Anterior cingulate cortex (tissue), 58 donors: ENCODE measurements at places on chromosomes 5 and 9.
A peak's percentile ranks its signal among the peaks of the same experiment; 100 is the strongest.

DNA sequence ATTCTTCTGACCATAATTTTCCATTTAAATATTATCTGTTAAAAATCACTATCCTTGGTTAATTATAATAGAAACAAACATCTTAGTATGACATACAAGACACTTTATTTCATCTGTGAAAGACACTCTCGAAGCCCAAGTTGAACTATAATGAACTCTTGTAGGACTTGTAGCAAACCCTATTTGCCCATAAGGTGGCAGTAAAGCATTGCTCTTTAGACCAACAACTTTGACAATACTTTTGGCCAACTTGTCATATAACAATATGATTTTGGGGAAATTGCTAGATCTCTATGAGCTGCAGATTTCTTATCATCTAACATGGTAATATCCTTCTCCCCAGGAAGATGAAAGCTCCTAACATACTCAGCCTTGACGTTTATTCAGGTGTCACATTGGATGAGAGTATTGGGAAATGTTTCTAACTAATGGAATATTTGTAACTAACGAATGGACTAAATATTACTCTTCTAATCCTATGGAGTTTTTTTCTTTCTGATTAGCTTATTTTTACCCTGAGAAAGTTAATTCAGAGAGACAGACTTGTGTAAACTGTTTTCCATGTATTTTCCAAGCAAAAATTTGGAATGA is 11.0 kb downstream of the SPINK14 start:
- DNase-seq, result no peak

GRCh38 chr9:78326564-78326963 is 29.6 kb downstream of the PSAT1 start:
- DNase-seq, result no peak

- peak; percentile 81 for DNase-seq
Observed at GRCh38 chr9:69204849-69205248, 30.8 kb downstream of the TJP2 start.

DNA sequence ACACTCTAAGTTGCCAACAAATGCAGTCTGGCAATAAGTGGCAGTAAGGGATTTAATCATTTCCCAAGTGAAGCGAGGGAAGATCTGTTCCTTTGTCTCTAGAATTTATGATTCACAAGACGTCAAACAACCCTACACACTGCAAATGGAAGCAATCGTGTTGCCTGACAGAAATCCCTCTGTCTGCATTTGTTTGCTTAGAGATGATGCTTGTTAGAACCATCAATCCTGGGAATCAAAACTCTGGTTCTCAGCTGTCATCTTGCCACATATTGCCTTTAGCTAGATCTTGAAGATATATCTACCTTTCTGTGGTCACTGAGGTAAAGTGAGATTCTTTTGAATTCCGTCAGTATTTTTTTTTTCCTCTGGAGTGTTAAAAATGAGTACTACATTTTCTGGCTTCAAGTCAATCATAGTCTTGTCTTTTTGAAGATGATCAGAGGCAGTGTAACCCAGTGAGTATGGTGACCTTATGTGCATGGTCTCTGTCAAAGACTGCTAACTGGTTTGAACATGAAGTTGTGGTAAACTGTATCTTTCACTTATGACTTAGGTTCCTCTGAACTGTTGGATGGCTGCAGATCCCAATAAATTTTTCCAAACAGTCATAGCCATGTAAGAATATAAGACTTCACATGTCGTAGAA is 106.4 kb upstream of the STARD4 start:
- no peak for DNase-seq

DNA sequence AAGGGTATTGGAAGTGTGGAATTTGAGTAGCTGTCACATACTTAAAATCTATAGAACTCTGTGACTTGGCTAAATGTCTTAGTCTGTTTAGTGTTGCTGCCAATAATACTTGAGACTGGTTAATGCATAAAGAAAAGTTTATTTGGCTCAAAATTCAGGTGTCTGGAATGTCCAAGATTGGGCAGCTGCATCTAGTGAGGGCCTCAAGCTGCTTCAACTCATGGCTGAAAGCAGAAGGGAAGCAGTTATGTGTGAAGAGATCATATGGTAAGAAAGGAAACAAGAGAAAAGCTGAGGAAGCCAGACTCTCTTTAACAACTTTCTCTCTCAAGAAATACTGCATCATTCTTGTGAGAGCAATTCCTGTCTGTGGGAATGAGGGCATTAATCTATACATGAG is 1043.3 kb upstream of the CDH6 start:
- DNase-seq, result no peak

DNA sequence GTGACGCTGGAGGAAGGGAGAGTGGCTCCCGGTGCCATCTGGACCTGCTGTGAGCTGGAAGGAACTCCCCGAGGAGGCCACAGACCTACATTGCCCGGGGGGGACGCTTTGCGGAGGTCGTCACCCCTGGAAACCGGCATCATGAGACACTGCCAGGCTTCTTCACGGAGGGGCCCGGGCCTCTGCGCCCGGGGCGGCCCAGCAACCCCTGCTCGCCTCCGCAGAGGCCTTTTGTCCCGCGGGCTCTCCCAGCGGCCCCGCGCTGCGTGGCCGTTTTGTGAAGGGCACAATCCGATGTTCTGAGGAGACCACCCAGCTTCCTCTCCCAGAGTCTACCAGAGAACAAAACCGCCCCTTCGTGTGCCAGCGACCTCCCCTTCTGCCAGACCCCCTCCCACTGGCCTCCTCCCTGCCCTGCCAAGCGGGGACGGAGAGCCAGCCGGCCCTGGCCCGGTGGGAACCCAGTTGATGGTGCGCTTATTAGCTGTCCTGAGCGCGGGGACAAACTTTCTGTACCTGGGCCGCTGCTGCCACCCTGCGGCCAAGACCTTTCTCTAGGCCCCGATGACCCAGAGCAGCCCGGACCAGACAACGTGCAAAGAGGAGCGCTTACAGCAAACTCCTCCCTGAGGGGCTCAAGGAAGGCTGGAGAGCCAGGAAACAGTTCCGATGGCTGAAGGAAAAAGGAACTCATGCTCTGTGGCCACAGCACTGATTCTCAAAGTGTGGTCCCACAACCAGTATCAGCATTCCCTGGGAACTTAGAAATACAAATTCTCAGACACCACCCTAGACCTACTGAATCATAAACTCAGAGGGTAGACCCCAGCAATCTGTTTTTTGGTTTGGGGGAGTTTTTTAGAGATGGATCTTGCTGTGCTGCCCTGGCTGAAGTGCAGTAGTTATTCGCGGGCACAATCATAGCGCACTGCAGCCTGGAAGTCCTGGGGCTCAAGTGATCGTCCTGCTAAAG is 86.7 kb downstream of the SLC1A3 start:
- DNase-seq, result peak; percentile 81

DNA sequence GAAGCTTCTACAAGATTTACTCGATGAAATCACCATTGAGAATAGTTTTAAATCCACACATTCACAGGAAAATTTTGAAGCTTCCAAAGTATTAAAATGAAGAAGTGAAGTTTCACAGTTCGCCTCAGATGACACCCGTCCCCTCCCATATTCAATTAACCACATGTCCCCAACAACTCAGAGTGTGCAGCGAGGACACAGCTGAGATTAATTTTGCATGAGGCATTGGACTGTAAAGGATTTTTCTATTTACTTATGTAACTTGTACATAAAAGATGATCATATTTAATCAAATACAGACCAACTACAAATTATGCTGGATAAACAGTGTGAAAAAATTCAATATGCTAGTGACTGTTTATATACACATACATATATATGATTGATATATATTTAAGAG is 84.7 kb upstream of the OLFM1 start:
- no peak for DNase-seq

GRCh38 chr9:135320943-135321342 is 158.6 kb upstream of the PPP1R26 start:
- DNase-seq, result no peak

DNA sequence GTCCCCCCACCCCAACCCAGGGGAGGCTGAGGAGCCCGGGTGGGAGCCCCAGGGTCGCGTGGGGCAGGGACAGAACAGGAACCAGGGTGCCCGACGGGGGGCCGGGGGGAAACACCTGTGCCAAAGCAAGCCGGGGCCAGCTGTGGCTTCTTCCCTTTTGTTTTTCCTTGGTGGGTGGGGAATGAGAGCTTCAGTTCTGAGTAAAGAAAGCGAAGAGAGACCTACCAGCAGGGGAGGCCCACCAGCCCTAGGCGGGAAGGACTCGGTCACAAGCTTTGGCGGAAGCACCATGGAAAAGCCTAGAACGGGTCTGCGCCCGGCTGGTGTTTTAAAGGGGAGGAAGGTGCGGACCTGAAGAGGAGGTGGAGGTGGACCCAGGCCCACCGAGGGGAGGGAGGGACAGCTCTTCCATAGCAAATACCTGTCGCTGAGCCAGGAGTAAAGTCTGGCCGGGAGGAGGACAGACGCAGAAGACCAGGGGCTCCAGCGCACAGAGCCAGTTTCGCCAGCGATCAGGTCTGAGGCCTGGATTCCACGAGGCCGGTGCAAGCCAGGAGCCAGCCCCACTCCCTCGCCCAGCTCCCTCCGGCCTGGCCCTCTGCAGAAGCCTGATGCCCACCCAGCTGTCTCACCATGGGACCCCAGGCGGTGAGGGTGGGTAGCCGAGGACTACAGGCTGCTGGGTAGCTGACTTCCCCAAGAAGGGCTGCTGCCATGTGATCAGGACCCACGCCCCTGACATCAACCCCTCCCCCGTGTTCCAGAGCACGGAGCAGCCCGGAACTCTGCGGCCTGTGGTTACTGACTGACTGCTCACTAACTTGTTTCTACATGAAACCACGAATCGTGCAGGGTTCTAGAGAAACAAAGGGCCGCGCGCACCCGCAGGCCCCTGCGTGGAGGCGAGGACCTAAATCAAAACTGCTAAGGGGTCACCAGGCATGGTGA is 849 bp upstream of the MGAT1 start:
- DNase-seq, result peak; percentile 40

DNA sequence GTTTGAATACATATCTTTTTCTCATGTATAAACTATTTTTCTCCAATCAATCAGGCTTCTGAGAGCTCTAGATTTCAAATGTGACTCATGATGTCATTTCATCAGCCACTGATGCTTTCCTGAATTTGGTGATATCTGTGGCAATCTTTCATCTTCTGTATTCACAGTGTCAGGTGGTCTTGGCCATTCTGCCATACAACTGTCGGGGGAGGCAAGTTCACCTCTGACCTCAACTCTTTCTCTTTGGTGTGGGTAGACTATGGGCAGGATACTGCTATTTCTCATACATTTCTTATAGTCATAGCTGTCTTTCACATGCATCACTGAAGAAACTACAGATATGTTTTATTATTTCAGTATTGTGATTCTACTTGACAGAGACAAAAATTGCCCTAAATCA is 414.1 kb upstream of the MEF2C start:
- no peak for DNase-seq

- DNase-seq, result no peak
Observed at GRCh38 chr9:107316795-107317661, 33.9 kb downstream of the RAD23B start.

- DNase-seq, result peak; percentile 16
Observed at GRCh38 chr5:41270423-41271251, 57.3 kb upstream of the C6 start.

DNA sequence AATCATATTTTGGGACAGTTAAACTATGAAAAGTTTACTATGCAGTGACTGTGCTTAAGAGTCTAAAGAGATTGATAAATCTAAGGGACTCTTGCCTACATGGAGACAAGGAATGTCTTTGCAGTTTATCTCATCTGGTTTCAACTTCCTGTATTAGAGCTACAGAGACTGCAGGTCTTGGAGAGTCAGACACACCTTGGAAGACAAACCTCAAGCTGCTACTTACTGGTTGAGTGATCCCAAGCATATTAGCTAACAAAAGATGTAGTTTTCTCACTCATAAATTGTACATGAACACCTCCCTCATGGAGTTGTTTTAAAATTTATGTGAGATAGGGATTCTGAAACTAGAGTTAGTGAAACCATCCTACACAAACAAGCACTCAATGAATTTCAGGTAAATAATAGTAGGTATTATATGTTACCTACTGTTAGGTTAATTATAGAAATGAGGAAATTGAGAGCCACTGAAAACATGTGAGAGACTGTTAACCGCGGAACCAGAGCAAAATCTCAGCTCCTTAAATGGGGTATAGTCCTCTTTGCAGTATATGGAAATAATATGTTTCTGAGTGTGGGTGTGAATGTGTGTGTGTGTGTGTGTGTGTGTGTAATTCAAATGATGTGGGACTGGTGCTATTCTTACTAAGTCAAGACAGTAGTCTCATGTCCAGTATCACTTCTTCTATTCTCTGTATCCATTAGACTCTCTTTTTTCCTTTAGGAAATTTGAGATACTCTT is 752.1 kb downstream of the DTWD2 start:
- DNase-seq, result no peak

DNA sequence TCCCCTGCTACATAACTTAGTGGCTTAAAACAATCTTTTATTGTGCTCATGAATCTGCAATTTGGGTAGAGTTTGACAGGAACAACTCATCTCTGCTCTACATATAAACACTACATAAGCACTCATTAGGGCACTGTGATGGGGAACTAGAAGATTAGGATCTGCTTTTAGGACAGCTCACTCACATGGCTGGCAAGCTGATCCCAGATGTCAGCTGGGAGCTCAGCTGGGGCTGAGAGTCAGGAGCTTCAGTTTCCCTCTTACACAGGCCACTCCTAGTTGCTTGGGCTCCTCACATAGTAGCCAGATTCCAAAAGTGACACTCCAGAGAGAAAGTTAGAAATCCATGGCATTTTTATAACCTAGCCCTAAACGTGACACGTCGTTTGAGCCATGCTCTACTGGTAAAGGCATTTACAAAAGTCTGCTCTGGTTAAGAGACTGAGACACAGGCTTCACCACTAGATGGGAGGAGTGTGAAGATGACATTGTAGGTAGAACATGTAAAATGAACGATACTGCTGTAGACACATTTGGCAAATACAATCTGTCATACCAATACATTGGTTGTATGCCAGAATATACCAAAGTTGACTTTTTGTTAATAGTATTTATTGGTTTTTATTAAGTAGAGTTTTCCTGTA is 23.6 kb downstream of the SCAI start:
- DNase-seq, result no peak

DNA sequence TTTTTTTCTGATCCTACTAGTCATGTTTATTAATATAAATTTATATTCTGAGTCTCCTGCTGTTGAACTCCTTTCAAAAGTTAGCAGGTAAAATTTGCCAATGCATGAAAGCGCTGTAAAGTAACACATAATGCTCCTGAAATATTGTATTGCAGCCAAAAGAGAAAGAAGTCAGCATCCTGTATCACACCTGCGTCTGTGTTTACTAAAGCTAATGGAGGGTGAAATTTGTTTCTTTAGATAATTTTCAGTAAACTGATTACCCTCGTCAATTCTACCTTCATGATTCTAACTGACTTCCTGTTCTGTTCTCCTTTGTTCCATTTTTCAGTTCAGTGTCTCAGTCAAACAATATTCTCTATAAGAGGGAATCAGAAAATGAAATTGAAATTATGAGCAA is 415.4 kb downstream of the CDH9 start:
- no peak for DNase-seq

GRCh38 chr5:151890299-151890698 is 34.4 kb downstream of the GLRA1 start:
- no peak for DNase-seq
